ENCODE measurements at places on chromosomes 6 and 20.
A peak's percentile ranks its signal among the peaks of the same experiment; 100 is the strongest.

GRCh38 chr6:151627689-151628444 is 134.1 kb downstream of the CCDC170 start:
- no peak for DNase-seq

DNA sequence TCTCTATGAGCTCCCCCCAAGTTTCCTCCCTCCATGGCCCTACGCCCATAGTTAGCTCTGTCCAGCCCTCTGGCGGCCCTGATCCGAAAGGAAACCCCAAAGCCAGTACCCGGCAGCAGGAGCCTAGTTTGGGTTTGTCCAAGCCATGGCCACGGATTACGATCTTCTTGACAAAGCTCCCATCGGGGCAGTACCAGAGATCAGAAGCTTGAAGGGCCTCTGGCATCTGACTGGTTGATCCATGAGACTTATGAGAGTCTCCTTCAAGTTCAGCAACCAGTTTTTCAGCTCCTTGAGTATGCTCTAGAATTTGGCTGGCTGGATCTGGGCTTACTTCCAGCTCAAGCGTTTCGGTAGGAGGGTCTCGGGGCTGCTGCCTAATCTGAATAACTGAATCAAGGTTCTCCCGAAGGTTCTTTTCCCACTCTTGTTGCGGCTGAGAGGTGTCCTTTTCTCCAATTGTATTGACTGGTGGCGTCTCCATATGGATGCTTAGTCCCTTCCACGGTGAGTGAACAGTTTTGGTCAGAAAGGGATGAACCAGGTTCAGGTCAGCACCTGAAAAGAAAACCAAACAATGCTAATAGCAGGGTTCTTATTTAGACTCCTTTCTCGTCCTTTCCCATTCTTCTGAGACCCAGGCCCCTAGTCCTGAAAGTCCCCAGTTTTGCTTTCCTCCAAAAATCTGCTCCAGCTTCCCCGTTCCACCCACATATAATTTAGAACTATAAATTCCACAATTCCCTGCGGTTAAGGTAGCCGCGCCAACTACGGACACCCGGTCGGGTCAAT is 595 bp downstream of the FKBPL start:
- DNase-seq: no peak

GRCh38 chr20:19211252-19211651 is 1.2 kb upstream of the SLC24A3 start:
- no peak for DNase-seq

DNA sequence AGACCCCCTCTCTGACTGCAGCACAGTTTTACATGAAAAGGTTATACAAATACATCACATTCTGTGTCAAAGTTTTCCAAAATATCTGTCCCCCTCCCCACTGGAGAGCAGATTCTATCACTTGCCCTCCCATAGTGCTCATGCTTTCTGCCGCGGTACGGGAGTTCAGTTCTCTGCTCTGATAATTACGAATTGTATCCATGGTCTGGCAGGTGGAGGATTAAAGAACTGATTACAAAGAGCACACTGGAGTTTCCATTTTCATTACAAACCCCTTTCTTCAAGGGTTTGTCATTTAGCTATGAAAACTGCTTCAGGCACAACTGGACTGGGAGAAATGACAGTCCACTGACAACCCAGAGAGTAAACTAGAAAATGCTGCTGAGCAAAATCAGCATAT is 166.0 kb downstream of the PDSS2 start:
- no peak for DNase-seq

DNA sequence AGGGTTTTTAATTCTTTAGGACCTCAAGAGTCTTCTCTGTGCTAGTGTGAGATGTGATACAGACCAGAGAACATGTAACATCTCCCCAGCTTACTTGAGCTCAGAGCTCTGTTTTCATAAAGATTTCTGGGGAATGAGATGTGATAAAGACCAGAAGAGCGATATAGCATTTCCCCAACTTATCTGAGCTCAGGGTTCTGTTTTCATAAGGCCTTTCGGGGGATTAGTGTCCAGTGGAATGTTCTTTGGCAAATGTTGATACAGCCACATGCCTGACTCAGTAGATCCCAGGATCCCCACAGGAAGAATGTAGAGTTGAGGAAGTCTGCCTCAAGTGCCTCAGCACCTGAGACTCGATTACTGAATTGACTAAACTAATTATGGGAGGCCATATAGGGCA is 18.7 kb upstream of the TOP1 start:
- DNase-seq: no peak

DNA sequence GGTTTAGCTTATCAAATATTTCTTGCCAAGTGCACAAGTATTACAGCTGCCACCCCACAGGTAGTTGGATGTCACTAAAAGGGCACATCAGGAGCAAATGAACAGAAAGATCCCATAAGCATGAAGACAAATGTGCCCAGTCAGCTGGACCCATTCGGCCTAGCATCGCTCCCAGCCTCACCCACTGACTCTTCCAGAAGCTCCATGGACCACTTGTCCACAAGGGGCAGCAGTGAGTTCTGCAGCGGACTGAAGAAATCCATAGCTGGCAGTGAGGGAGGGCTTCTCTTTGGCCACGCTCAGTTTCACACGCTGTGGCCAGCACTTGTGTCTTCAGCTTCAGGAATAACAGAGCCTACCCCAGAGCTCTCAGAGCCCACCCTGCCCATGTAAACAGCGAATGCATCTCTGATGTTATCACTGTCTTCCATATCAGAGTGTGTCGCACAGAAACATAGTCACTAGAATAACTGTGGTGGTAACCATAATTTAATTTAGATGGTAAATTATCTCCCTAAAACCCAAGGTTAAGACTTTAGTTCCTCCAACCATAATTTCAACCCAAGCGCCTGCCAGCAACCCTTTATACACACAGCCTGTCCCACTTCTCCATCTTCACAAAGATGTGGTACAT is 15.8 kb downstream of the CGA start:
- DNase-seq: peak; percentile 6

DNA sequence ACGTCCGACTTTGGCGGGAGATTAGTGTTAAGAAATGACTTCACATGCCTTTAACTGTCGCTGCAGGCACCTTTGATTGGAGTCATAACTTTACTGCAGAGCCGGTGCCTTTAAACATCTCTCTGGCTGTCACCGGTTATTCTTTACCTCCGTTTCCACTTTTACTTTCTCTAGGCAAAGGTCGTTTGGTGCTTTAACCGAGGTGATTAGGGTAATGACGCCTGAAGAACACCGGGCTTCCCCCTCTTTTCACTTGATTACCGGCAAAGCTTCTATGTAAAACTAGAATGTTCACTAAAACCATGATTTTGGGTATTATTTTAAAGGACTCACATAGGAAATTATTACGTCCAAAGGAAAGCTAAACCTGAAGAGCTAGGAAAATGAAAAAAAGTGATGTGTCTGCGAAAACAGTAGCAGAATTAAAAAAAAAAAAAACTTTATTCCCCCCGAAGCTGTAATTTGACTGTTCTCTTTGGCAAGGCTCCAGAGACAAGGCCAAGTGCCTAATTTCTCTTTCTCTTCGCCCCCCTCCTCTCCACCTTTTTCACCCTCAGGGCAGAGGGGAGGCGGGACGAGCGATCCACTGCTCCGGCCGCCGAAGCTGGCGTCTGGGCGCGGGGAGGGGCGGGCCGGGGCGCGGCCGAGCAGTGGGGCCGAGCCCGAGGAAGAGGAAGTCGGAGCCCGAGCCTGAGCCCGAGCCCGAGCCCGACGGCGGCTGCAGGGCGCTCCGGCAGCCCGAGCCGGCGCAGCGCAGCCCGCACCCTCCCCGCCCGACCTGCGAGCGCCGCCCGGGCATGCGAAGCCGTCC is at the start of gene PLEKHG1:
TSS of gene PLEKHG1 (plus strand) at position 687 of the 811 bp plus-strand sequence. CDS start 133,797 bp downstream, outside the sequence.
- no peak for DNase-seq
